ENCODE measurements at places on chromosomes 4 and X.

GRCh38 chrX:138771047-138771446, 59.5 kb upstream of the FGF13 start:
- DNase-seq = no peak

- DNase-seq = no peak
Measured at GRCh38 chr4:141002323-141002805, 130.9 kb downstream of the RNF150 start.

GRCh38 chr4:17236686-17237085, 275.2 kb downstream of the QDPR start:
- peak; percentile 19 for DNase-seq

GRCh38 chrX:774536-774935, 143.9 kb downstream of the SHOX start:
- no peak for DNase-seq

DNA sequence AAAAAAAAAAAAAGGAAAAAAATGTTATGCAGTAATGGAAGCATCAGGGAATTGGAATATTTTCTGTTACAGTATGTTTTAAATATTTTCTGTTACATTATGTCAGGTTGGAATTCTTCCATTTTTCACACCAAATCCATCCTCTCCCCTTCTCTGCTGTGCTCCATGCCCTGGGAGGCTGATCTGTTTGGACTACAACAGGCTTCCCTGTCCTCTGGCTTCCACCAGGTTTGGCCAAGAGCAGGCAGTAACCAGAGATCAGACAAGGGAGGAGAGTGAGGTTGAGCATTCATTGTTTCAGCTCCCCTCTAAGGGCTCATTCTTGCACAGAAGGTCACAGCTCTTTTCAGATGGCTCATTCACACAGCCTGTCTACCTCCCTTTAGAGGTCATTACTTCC, 11.7 kb upstream of the TMEM184C start:
- DNase-seq = no peak

GRCh38 chr4:163195247-163195765, 28.6 kb upstream of the NAF1 start:
- DNase-seq = no peak

- DNase-seq = no peak
Measured at GRCh38 chr4:79078339-79078738, 139.1 kb upstream of the PAQR3 start.

Measured in RPMI7951 (cell line).